Stimulated activated CD4-positive, alpha-beta T cell treated with anti-CD3 and anti-CD28 coated beads, TNF-alpha, amount 100 ng/mL, for 4 hours (primary cell): ENCODE measurements at places on chromosomes 6 and 20.

GRCh38 chr6:32163559-32164258 lies 686 bp upstream of the EGFL8 start:
- no peak for DNase-seq

GRCh38 chr6:113597231-113597583 lies 259.9 kb upstream of the MARCKS start:
- no peak for DNase-seq

DNA sequence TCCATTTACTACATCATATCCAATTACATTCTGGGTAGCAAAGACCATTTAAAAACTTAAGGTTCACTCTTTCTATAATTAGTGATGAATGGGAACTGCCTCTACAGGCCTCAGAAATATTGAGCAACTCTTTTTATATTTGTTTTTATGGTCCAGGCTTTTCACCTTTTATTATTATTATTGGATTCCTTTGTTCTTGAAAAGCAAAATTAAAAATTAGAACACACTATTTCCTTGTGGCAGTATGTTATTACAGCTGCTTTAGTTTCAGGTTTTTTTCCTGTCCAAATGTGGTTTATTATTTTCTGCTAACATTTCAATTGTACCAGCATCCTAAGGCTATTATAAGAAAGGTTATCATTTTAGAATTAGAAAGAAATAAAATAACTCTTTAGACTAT lies 150.1 kb downstream of the FARS2 start:
- DNase-seq: no peak

DNA sequence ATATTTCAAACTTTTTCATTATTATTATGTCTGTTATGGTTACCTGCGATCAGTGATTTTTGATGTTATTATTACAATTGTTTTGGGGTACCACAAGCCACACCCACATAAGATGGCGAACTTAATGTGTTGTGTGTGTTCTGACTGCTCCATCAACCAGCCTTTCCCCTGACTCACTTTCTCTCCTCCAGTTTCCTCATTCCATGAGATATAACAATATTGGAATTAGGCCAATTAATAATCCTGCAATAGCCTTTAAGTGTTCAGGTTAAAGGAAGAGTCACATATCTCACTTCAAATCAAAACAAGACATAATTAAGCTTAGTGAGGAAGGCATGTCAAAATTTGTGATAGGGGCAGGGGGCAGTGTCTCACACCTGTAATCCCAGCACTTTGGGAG lies 16.3 kb upstream of the POPDC3 start:
- no peak for DNase-seq

GRCh38 chr6:84798257-84798656 lies 33.9 kb upstream of the TBX18 start:
- DNase-seq: no peak

GRCh38 chr6:105607636-105608621 lies 205.0 kb upstream of the PREP start:
- no peak for DNase-seq

DNA sequence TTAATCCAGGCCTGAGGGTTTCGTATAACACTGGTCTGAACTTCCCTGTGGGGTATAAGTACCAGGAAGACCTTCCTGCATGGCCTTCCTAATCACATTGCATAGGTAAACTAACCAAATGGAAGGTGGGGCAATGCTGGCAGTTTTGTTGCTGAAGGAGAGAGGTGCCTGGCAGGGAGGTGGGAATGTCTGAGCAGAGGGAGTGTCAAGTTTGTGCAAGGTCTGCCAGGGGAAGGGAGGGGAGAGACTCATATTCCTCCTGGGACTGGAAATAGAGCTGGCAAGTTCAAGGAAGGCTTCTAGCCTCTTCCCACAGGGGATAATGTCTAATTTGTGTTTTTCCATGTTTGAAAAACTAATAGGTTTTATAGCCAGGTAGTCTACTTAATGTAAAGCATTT lies 70.6 kb downstream of the HDDC2 start:
- no peak for DNase-seq

DNA sequence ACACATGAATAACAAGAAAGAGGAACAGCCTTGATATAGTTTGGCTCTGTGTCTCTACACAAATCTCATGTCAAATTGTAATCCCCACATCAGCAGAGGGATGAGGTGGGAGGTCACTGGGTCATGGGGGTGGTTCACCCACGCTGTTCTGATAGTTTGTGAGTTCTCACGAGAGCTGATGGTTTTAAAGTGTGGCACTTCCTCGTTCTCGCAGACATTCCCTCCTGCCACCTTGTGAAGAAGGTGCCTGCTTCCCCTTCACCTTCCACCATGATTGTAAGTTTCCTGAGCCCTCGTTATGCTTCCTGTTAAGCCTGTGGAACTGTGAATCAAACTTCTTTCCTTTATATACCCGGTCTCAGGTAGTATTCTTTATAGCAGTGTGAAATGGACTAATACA lies 13.1 kb downstream of the SRPK1 start:
- DNase-seq: no peak

- DNase-seq: no peak
Measured at GRCh38 chr6:41080621-41081020, 7.8 kb downstream of the NFYA start.

GRCh38 chr6:43799551-43800297 lies 29.7 kb downstream of the VEGFA start:
- no peak for DNase-seq

DNA sequence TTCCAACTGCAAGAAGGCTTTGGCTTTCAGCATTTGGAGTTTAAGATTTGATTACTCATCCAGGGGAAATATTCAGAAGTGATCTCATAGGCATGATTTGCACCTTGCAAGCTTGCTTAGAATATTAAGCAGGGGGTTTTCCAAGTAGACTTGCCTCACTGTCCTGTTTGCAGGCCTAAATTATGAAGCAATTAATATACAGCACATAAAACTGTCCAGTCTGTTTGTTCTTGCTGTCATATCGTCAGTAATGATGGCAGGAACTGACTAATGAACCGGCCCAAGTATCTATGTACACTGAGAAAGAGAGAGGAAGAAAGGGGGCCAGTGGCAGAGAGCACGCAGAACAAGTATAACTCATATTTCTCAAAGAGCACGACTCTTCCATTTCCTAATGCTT lies 212.5 kb upstream of the SUPT3H start:
- DNase-seq: no peak

- DNase-seq: no peak
Measured at GRCh38 chr20:32737371-32738223, 5.7 kb downstream of the COMMD7 start.

- no peak for DNase-seq
Measured at GRCh38 chr6:42962502-42963178, 2.1 kb downstream of the GNMT start.

DNA sequence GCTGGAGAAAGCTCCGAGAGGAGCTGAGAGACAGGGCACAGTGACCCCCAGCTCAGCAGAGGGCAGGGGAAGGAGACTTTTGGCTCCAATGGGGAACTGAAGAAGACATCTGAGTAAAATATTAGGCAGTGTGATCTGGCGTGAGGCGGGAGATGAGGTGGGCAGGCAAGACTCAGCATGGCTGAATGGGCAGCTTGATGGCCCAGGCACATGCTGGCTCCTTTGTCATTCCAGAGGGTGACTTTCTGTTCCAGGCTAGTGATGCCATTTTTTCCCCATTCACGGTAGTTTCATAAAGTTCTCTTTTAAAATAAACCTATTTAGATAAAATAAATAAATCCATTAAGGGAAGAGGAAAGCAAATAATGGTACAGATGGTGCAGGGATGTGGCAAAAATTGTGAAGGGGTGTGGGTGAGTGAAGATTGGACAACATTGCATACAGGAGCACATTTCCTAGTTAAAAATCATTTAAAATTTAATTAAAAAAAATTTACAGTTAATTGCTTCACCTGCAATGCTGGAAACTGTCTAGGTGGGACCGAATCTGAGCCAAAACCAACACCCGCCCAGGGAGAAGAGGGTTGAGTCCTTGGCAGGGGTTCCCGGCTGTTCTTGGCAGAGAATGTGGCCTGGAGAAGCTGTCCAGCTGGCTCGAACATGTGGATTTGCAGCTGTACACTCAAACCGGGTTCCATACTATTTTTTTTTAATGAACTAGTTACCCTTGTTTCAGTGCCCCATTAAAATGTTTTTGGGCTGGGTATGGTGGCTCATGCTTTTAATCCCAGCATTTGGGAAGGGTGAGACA lies 41.7 kb upstream of the PRELID3B start:
- DNase-seq: no peak

DNA sequence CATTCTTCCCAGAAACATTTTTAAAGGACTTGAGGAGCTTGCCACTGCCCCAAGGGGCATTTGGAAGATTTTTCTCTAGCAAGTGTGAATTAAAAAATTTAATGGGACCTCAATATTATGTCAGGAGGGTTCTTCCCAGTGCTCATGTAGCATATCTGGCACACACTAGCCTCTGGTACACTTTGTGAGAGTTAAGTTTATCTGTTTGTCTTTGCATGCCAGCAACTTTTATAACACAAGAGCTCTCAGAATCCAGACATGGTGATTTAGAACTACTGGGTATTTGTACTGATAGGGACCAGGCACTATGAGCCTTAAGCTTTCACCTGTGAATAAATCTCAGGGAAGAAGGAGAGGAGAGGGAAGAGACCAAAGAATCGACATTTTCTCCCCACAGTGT lies 12.9 kb downstream of the SPINT3 start:
- DNase-seq: no peak

GRCh38 chr20:52905241-52905994 lies 66.7 kb upstream of the TSHZ2 start:
- no peak for DNase-seq

DNA sequence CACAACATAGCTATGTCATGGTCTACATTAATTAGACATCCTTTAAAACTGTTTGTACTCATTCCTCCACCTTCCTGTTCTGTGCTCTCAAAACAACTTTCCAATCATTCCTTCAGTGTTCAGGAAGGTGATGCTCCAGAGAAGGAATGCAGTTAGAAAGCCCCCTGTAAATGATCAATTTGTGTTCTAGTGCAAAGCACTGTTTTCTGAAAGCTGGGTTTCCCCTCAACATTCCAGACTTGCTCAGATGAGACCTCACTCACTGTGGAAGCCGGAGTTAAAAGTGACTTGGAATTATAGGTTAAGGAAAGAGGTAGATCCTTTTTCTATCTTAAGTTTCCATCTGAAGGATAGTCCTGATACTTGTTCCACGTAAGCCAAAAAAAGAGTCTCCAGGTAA lies 95.9 kb downstream of the BMP2 start:
- DNase-seq: no peak

- DNase-seq: no peak
Measured at GRCh38 chr20:4787820-4788219, 66.1 kb downstream of the PRND start.

DNA sequence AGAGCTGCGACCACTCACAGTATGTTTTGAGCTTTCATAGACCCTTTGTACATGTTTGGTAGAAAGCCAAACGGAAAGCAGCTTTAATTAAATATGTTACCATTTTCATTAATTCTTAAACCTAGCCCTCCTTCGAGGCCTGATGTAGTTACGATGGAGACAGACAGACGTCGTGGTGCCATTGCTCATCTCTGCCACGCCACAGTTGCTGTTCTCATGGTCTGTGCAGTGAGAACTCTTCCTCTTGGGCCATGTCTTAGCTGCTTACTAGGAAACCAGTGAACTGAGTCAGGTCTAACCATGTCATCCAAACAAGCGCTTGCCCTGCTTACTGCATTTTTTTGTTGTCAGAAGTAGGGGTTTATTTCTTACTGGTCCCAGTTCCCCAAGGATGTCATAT lies 62.8 kb downstream of the SNX9 start:
- no peak for DNase-seq

- DNase-seq: no peak
Measured at GRCh38 chr6:3721810-3722621, 29.5 kb downstream of the PXDC1 start.

GRCh38 chr6:90109141-90109540 lies 187.5 kb downstream of the BACH2 start:
- DNase-seq: no peak

DNA sequence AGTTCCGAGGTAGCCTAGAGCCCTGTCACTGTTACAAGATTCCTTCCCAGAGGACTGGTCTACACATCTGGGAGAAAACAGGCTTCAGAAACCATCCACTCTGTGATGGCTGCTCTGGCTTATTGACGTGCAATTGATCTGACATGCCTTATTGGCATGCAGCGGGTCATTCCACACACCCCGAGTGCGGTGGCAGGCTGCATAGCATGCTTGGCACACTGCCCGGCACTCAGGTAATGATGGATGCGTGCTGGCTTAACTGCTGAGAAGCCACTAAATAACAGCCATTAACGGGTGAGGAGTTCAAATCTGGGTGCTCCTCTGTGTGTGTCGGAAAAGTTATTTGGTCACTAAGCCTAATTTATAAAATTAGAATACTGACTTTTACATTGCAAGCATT lies 67.9 kb upstream of the CDH4 start:
- no peak for DNase-seq

- no peak for DNase-seq
Measured at GRCh38 chr20:53738945-53739798, 145.5 kb upstream of the ZNF217 start.

- DNase-seq: no peak
Measured at GRCh38 chr6:98590136-98590681, 244.2 kb upstream of the POU3F2 start.

DNA sequence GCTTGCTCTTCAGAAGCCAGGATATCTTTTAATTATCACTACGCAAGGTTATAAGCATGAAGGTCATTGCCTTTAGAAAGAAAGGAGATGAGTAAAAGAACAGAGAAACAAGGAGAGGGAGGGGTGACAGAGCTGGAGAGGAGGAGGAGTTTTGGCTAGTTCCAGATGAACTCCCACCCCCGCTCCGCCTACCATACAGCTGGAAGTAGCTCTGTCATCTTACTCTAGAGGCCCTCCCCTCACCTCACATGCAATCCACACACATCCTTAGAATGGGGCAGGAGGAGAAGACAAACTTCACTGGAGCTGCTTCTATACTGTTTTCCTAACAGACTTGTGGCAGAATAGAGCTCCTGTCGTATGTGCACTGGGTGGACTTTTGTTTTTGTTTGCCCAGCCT lies 144.7 kb downstream of the SCML4 start:
- DNase-seq: no peak

DNA sequence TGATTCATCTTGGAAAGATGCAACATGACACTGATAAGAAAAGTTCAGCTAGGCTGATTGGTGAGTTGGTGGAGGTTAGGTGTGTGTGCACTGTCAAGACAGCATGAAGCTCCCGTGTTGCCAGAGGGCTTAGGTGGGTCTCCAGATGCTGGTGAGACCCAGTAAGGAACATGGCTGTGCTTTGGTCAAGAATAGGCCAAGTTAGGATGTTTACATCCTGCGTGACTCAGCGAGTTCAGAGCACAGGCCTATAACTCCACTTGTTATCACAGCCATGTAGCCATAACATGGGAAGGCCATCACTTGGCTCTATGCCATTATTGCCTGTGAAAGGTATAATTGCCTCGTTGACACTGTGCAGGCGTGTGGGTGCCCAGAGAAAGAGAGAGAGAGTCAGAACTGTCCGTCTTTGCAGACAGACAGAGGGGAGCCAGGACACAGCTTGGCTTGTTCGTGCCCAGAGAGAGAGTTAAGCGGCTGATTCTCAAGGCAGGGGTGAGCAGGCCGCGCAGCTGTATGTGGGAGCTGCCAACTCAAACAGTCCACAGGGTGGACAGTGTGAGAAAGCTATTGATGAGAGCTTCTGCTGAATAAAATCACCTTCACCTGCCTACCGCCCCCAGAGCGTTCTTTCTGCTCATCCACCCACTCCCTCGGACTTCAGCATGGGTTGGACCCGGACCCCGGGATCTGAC lies 43.5 kb downstream of the OR2B6 start:
- no peak for DNase-seq
